ENCODE measurements at places on chromosomes 4 and X. TPM values are rescaled to one million over a fixed set of nuclear protein-coding genes. Genes with fewer than 3 reads are reported as not detected.

DNA sequence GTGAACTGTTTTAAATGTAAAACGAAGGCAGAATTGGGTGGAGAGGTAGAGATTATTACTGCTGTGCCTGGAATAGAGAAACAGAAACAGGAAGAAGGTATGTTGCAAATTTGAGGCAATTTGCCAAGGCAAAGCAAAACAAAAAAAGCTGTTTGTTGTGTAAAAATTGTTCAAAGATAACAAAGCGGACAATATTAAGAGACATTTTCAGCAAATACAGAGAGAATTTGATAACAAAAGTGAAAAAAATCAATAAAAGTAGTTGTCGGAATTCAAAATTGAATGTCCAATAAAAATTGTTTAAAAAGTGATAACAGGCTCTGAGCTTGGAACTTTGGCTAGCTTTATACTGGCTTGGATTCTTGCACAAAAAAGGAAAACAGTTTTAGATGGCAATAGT, 14.4 kb upstream of the SMS start:
- peak; percentile 57 for DNase-seq

GRCh38 chr4:185470501-185471195, 885 bp downstream of the CCDC110 start:
- peak; percentile 18 for DNase-seq

- no peak for DNase-seq
These were observed 90.0 kb downstream of the PSAPL1 start for GRCh38 chr4:7344636-7345155.

- DNase-seq, result no peak
These were observed 160.6 kb downstream of the EVC2 start for GRCh38 chr4:5547651-5548249.

DNA sequence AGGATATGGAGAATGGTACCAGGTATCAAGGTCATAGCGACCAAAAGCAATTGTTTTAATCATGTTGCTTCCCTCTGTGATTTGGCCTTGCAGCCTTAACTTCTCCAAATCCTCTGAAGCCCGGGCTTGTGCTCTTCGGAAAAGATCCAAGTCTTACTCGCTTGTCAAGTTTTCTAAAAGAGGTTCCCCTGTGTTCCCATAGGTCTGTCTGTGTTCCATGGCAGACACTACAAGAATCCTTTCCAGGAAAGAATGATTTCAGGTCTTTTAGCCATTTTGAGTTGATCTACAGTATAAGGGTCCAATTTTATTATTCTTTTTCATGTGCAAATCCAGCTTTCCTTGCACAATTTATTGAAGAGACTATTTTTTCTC, 710.6 kb upstream of the DIAPH2 start:
- DNase-seq, result no peak

- DNase-seq, result no peak
These were observed 4.5 kb upstream of the TNIP3 start for GRCh38 chr4:121168446-121169281.

- no peak for DNase-seq
These were observed 3.9 kb upstream of the OCIAD2 start for GRCh38 chr4:48910511-48910910.

GRCh38 chrX:9597361-9598035, 132.6 kb downstream of the TBL1X start:
- DNase-seq, result no peak

- DNase-seq, result peak; percentile 38
These were observed 19.5 kb upstream of the CXCR3 start for GRCh38 chrX:71637848-71638247.

MAGIX gene
- total RNA-seq, result 1.9 TPM

APEX2 gene
- 7.8 TPM for total RNA-seq

SSX4B gene
- not detected for total RNA-seq

GPRASP1 gene
- total RNA-seq, result 2.6 TPM

MBNL3 gene
- 3.9 TPM for total RNA-seq

SMIM31 gene
- not detected for total RNA-seq

COX7B2 gene
- total RNA-seq, result not detected

Measured in fibroblast of villous mesenchyme (primary cell).